ENCODE measurements at places on chromosomes 11 and 22.

DNA sequence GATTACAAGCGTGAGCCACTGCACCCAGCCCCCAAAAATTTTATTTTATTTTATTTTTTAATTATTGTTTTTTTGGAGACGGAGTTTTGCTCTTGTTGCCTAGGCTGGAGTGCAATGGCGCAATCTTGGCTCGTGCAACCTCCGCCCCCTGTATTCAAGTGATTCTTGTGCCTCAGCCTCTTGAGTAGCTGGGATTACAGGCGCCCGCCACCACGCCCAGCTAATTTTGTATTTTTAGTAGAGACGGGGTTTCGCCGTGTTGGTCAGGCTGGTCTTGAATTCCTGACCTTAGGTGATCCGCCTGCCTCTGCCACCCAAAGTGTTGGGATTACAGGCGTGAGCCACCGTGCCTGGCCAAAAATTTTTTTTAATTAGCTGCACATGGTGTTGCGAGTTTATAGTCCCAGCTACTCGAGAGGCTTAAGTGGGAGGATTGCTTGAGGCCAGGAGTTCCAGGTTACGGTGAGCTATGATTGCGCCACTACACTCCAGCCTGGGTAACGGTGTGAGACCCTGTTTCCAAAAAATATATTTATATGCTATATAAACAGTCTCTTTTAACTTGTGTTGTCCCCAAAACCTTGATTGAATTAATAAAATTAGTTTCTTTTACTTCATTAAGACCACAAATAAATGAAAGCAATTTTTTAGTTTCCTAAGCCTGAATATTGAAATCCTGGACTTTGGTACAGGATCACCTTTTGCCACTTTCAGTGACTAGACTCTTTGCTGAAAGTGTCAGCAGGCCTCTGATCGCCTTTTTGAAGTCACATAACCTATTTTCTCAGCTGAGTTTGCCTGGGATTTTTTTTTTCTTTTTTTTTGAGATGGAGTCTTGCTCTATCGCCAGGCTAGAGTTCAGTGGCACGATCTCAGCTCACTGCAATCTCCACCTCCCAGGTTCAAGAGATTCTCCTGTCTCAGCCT, 16.2 kb downstream of the ATG13 start:
- no peak for DNase-seq

- peak; percentile 45 for DNase-seq
Observed at GRCh38 chr11:118010738-118011461, 24.7 kb downstream of the IL10RA start.

- DNase-seq, result no peak
Observed at GRCh38 chr22:23399367-23400285, 180.5 kb downstream of the IGLL1 start.

GRCh38 chr22:19152942-19153883, 3.1 kb upstream of the GSC2 start:
- no peak for DNase-seq

GRCh38 chr11:104731890-104732289, 166.4 kb downstream of the CASP12 start:
- no peak for DNase-seq

GRCh38 chr11:75063741-75064314, 32.8 kb downstream of the OR2AT4 start:
- DNase-seq, result no peak

DNA sequence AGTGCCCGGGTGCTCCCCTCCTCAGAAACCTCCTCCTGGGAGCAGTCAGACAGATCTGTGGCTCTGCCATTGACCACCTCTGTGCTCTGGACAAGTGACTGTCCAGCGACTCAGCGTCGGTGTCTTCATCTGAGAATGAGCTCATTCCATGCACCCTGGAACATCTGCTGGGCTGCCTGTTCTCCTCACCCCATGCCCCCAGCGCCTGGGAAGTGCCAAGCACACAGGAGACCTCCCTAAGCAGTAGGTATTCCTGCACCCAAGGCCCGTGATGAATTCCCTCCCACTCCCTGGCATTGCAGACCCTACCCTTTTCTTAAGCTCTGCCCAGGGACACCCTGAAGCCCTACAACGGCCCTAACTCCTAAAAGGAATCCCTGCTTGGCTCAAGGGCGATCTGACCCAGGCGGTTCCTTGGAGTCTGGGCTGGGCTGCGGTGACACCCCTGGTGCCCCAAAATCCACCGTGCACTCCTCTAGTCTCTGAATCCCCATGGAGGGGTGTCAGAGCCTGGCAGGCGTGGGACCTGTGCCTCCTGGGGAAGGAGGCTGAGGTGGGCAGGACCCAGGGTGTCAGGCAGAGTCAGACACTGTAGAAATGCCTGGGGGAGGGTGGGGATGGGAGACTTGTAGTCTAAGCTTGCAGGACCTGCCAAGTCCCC, 92.0 kb downstream of the CEP164 start:
- no peak for DNase-seq

GRCh38 chr22:28024422-28024888, 105.4 kb upstream of the PITPNB start:
- no peak for DNase-seq

- no peak for DNase-seq
Observed at GRCh38 chr22:41256254-41257253, 15.8 kb upstream of the CHADL start.

DNA sequence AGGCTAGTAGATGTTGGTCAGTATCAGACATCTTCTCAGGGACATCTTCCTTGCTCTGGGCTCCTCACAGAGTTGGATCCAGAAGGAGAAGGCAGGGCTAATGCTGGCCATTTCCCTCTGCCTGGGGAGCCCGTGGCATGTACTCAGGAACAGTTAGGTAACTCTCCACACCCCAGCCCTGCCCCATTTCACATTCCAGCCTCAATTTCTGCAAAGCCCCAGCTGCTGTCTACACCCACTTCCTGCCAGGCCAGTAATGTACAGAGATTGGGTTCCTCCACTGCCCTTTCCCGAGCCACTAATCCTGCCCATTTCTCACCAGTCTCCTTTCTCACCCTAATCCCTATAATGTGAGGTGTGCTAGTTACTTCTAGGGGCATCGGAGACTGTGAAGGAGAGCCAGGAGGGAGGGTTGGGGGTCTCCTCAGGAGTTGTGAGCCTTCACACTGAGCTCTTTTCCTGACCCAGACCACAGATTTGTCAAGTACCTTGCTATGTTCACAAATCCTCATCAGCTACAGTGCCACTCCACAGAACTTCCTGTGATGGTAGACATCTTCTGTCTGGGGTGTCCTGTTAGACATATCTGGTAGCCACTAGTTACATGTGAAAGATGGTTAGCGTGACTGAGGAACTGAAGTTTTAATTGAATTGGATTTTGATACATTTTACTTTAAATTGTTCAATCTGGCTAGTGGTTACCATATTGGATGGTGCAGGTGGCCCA, 1.3 kb upstream of the SEC14L3 start:
- no peak for DNase-seq

DNA sequence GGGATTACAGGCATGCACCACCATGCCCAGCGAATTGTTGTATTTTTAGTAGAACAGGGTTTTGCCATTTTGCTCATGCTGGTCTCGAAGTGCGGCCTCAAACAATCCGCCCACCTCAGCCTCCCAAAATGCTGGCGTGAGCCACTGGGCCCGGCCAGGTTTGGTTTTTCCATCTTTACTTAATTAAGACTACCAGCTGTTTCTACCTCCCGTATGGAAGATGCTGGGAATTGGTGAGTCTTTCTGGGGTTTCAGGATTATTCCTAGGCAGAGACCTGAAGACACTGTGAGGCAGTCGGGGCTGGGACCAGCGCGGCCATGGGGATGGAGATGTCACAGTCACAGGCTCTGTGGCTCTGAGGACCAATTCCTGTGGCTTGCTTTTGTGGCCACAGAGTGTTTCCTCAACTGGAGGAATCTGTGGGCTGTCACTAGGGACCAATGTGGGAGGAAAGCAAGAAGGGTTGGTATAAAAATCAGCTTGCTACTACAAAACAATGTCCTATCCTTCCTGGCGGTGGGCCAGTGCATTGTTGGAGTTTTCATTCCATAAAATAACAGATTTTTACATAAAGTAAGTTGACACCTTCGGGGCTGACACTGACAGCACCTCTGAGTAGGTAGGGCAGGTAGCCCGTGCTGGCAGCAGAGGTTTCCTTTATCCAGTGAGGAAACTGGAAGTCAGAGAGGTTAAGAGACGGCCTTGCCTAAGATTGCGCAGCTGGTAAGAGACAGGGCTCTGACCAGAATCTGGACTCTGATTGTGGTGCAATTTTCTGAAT, 8.4 kb upstream of the FTH1 start:
- no peak for DNase-seq

- peak; percentile 28 for DNase-seq
Observed at GRCh38 chr11:61392981-61393595, 701 bp downstream of the TMEM216 start.
